ENCODE measurements at places on chromosomes 1 and 21. TPM values are rescaled to one million over a fixed set of nuclear protein-coding genes. Genes with fewer than 3 reads are reported as not detected.

GRCh38 chr1:204569478-204569877 is 53.3 kb downstream of the MDM4 start:
- ATAC-seq, result peak; percentile 41

Gene PTCH2
- total RNA-seq, result 0.40 TPM

- ATAC-seq, result no peak
Observed at GRCh38 chr1:147534386-147534785, 6.9 kb upstream of the BCL9 start.

Gene SDHB
- 84.5 TPM for total RNA-seq

GRCh38 chr1:55279627-55280026 is 64.5 kb upstream of the USP24 start:
- no peak for ATAC-seq

Gene GNG12
- 73.2 TPM for total RNA-seq

DNA sequence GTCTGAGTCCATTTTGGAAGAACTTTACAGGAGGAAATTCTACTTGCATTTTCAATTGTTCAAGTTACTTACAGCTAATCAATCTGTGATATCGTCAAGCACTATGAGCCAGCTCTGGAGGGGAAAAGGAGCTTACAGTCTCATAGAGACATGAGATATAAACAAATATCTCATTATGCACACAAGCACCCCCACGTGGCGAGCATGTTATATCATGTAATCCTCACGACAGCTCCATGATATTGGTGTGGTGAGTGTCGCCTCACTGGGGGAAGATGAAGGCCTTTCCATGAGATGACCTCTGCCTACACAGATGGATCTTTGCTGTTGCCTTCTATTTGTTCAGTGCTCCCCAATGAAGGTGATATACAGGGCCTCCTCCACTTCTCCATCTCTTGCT is 34.6 kb downstream of the TNR start:
- no peak for ATAC-seq

- peak; percentile 44 for ATAC-seq
Observed at GRCh38 chr1:160704250-160704649, 7.4 kb downstream of the CD48 start.

GRCh38 chr1:13817906-13818305 is 117.9 kb downstream of the PRDM2 start:
- ATAC-seq, result no peak

Gene PIK3R3
- total RNA-seq, result 5.5 TPM

GRCh38 chr1:94989398-94989797 is 62.5 kb upstream of the CNN3 start:
- ATAC-seq, result no peak

- ATAC-seq, result no peak
Observed at GRCh38 chr1:212860713-212861581, 2.9 kb downstream of the FLVCR1 start.

- no peak for ATAC-seq
Observed at GRCh38 chr1:77265180-77265579, 16.6 kb upstream of the AK5 start.

Gene P3H1
- total RNA-seq, result 7.1 TPM

- peak; percentile 34 for ATAC-seq
Observed at GRCh38 chr1:205492774-205493173, 11.7 kb upstream of the CDK18 start.

- no peak for ATAC-seq
Observed at GRCh38 chr21:44903050-44903685, 17.5 kb downstream of the ITGB2 start.

GRCh38 chr1:115327270-115327669 is 10.8 kb downstream of the NGF start:
- ATAC-seq, result no peak

Gene ETV3
- total RNA-seq, result 40.7 TPM

Gene OR2T12
- not detected for total RNA-seq

- ATAC-seq, result no peak
Observed at GRCh38 chr1:3733883-3734589, 18.2 kb upstream of the CCDC27 start.

Gene FAM3B
- 23.3 TPM for total RNA-seq

DNA sequence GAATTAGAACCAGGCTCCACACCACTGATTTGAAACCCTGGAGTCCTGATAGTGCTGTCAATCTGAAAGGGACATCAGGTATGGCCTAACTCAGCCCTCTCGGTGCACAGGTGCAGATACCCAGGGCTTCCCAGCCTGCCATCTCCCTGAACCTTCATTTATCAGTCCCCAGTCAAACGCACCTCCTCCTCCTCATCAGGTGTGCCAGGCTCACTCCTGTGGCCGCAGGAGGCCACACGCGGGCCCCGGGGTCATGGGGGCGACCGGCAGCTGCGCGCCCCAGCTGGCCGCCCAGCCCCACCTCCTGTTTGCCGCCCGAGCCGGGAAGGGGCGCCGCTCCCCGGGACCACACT is 572 bp downstream of the FUCA1 start:
- no peak for ATAC-seq

DNA sequence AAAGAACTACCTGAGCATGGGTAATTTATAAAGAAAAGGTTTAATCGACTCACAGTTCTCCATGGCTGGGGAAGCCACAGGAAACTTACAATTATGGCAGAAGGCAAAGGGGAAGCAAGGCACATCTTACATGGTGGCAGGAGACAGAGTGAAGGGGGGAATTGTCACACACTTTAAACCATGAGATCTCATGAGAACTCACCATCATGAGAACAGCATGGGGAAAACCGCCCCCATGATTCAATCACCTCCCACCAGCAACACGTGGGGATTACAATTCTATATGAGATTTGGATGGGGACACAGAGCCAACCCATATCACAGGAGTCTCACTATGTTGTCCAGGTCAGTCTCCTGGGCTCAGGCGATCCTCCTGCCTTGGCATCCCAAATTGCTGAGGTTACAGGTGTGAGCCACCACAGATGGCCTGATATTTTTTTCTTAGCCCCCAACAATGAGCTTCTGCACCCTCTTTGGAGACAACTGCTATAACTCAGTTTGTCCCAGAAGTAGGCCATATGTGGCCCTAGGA is 22.5 kb upstream of the MORC3 start:
- ATAC-seq, result no peak

Gene KRTAP21-2
- total RNA-seq, result not detected

DNA sequence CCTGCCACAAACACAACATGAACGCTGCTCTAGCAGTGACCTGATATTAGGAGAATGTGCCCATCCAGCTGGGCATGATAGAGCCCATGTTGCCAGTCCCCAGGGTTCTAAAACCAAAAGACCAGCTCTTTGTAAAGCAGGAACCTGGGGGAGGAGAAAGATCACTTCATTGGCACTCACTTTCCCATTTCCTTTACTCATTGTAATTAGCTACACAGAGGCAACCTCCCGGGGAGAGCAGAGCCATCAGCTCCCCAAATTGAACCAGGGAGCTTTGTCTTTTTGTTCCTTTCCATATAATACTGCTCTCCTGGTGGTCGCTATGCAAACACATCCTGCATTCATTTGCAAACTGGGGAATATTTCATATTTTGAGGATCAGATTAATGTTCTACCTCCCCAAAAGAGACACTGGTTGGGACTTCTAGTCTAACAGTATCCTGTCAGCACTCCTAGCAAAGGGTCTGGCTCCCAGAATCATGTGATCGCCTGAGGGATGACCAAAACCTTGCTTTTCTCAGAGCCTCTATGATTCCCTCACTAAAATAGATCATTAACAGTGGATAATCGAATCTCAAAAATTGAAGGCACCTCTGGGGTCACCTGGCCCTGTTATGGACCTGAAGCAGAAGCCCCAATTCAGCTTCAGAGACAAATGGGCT is 76.7 kb upstream of the CD1D start:
- ATAC-seq, result no peak

DNA sequence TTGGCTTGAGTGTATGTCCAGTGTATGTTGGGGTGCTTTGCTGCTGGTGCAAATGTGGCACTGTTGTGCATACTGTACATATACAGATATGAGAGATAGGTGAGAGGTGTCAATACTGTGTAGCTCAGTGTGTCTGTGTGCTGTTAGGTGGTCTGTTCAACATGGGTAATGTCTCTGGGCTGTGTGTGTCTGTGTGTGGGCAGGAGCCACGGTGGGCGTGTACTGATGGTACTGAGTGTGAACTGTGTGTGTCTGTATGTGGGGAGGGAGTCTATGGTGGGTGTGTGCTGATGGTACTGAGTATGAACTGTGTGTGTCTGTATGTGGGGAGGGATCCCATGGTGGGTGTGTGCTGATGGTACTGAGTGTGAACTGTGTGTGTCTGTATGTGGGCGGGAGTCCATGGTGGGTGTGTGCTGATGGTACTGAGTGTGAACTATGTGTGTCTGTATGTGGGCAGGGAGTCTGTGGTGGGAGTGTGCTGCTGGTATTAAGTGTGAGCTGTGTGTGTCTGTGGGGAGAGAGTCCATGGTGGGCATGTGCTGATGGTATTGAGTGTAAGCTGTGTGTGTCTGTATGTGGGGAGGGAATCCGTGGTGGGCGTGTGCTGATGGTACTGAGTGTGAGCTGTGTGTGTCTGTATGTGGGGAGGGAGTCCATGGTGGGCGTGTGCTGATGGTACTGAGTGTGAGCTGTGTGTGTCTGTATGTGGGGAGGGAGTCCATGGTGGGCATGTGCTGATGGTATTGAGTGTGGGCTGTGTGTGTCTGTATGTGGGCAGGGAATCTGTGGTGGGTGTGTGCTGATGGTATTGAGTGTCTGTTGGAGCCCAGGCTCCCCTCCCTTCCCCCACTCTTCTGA is 32.2 kb upstream of the FOXO6 start:
- ATAC-seq, result no peak

GRCh38 chr1:54054438-54054749 is 986 bp downstream of the TCEANC2 start:
- ATAC-seq, result no peak

DNA sequence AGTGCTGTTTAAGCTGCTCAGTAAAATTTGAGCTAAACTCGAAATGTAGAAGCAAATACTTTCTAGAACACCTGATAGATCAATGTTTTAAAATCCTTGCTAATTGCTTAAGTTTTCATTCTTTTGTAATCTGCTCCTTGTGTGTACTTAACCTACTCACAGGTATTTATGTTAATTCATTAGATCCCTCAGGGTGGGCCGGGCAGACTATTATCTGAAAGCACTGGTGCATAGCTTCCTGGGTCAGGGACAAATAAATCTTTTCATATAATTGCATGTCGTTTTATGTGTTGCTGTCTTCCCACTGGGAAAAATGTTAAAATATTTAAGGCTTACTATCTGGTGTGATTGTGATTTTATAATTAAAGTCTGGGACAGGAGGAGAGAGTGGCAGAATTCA is 440.5 kb downstream of the SMYD3 start:
- ATAC-seq, result no peak

Gene SELE
- total RNA-seq, result 0.56 TPM

Gene SPRR2D
- 1,669 TPM for total RNA-seq
